ENCODE measurements at places on chromosomes 1 and 21.

DNA sequence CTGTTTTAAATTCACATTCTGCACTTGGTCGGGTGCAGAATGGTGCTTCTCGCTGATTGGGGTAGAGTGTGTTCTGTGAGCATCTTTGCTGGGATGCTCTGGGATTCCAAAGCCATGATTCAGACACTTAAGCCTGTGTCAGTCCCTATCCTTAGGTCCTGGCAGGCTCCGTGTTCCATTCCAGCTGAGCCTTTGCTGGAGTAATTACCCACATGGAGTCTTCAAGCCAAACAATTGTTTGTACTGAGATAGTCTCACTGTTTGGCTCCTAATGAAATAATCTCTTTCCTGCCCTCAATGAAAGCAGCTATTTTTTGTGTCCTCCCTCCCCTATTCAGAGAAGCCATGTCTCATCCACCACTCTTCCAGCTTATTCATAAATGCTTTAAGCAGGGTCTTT lies 18.7 kb downstream of the SMAP2 start:
- no peak for DNase-seq

DNA sequence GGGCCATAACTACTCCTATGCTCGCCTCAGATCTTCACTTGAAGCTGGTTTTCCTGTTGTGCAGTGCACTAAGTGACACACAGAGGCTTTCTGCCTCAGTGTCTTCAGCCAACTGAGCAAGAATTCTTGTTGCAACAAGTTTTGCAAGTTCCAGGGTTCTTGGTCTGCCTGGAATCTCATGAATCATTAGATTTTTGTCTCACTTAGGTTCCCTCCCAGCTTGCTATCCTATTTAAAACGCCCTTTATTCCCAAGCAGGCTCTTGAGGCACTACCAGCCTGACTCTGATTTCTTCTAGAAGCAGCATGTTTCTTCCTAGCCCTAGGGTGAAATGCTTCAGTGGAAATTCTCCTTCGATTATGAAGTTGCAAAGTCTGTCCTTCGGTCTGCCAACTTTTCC lies 158.8 kb downstream of the C1orf21 start:
- no peak for DNase-seq

GRCh38 chr1:149849947-149850360 lies 49.4 kb upstream of the BOLA1 start:
- peak; percentile 48 for DNase-seq

DNA sequence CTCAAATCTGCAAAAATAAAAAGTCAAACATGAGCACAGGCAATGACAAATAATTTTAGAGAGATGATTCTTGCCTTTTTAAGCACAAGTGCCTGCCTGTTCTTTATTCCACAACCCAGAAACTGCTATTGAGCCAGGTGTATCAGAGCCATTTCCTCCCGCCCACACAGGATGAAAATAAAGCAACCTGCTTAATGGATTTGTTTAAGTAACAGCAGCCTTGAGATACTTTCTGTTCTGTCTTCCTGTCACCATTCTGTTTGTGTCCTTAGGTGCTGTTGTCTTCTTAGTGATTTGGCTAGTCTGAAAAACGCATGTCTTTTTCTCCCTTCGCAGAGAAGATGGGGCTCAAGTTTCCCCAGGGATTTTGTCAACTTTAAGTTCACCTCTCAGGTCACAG lies 11.4 kb downstream of the RPE65 start:
- no peak for DNase-seq

GRCh38 chr1:110340207-110340468 lies 961 bp downstream of the RBM15 start:
- DNase-seq: peak; percentile 24

GRCh38 chr1:184881941-184882913 lies 92.1 kb downstream of the NIBAN1 start:
- peak; percentile 79 for DNase-seq

- DNase-seq: no peak
Observed at GRCh38 chr1:41734201-41734970, 184.3 kb downstream of the HIVEP3 start.

DNA sequence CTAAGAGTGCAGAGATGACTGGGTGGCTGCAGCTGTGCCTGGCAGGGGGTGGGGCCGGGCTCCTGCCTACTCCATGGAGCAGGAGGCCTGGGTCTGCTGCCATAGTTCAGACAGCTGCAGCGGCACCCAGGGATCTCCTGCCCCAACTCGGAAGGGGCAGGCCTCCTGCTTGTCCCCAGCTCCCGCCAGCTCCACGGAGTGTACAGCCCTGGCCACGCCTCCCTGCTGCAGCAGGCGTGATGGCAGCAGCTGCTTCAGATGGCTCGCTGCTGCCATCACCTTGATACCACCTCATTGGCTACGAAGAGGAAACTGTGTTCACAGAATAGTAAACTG lies 35.9 kb downstream of the ACTL8 start:
- no peak for DNase-seq

DNA sequence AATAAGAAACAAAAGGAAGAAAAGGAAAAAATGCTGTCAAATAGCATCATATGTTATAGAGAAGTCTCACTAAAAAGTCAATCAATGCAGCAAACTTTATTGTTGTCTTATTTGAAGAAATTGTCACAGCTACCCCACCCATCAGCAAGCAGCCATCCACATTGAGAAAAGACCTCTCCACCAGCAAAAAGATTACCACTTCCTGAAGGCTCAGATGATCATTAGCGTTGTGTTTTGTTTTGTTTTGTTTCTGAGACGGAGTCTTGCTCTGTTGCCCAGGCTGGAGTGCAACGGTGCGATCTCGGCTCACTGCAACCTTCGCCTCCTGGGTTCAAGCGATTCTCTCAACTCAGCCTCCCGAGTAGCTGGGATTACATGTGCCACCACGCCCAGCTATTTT lies 29.0 kb downstream of the ATP2B4 start:
- no peak for DNase-seq

- DNase-seq: no peak
Observed at GRCh38 chr21:42584296-42584641, 69.2 kb upstream of the PDE9A start.

DNA sequence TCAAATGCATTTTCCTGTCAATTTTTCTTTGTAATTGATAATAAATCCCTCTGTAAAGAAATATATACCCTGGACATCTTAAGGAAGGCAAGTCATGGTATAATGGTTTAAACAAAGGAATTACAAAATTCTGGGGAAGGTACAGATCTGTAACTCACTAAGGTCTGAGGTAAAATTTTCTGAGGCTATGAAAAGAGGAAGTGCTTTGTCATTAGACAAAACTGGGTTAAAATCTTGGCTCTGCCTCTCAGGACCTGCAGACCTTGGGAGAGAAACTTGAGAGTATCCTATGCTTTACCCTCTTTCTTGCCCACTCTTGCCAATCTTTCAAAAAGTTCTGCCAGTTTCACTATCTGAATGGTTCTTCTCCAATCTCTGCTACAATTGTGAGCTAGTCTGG lies 26.8 kb upstream of the BEND5 start:
- DNase-seq: no peak

DNA sequence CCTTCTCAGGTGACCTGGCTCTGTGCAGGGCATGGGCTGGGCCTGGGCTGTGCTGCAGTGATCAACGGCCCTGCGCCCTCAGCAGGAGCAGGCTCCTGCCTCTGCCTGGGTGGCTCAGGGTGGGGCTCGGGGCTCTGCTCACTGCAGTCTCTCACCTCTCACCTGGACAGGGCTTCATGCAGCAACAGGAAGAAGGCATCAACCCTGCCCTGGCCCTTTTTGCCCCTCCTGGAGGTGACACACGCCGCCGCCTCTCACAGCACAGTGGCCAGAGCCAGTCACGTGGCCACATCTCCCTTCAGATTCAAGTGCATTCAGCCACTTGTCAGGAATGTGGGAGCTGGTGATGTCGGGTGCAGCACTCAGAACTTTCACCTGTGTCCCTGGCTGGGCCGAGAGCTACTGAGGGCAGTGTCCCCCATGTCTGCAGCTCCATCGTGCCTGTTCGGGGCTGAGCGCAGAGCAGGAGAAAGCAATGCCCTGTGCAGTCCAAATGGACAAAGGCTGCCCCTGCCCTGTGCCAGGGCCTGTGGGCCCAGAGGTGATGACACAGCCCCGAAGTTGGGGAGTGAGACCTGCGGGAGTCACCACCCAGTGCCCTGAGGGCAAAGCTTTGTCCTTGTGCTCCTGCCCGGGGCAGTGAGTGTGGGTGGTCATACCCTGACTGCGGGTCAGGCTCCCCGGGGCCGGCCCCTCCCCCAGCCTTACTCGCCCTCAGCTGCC lies 314.0 kb downstream of the PTPRU start:
- no peak for DNase-seq

- DNase-seq: no peak
Observed at GRCh38 chr1:19361611-19362147, 49.6 kb downstream of the SLC66A1 start.

DNA sequence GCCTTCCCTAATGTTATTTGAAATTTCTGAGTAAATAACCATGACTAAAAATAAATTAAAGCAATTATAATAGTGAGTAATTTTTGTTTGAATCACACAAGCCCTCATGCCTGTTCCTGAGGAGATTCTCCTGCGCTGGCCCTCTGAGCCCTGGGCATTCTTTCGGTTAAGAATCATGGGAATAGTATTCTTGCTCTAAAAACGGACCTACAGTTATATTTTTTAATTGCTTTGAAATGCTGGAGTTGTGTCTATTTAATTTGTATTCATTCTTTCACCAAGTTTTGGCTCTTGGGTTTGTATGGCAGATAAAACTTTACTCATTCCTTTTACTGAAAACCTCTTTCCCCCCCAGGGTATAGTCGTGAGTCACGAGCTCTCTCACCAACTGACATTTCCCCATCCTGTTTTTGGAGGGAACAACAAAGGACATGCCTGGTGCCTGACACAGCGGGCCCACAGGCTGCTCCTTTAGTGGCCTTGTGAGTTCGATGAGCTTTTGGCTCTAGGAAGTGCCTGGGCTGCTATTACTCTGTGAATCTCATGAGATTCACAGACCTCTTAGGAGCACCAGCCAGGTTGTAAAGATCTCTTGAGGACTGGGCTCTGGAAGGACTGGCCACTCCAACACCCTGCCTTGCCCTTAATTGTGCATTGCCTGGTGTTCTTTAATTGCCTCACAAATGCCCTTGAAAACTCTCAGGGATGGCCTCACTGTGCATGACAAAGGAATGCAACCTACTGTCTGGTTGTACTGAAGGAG lies 58.6 kb downstream of the DDR2 start:
- DNase-seq: no peak

GRCh38 chr1:109047339-109047738 lies 5.4 kb upstream of the WDR47 start:
- no peak for DNase-seq

- no peak for DNase-seq
Observed at GRCh38 chr1:7671146-7671465, 100.0 kb upstream of the VAMP3 start.

- no peak for DNase-seq
Observed at GRCh38 chr1:84360316-84360715, 38.0 kb upstream of the DNASE2B start.

- no peak for DNase-seq
Observed at GRCh38 chr1:198837278-198838021, 198.6 kb downstream of the PTPRC start.

GRCh38 chr1:32901823-32902534 lies 790 bp upstream of the TMEM54 start:
- DNase-seq: no peak

- no peak for DNase-seq
Observed at GRCh38 chr1:43956234-43956633, 9.5 kb downstream of the IPO13 start.

DNA sequence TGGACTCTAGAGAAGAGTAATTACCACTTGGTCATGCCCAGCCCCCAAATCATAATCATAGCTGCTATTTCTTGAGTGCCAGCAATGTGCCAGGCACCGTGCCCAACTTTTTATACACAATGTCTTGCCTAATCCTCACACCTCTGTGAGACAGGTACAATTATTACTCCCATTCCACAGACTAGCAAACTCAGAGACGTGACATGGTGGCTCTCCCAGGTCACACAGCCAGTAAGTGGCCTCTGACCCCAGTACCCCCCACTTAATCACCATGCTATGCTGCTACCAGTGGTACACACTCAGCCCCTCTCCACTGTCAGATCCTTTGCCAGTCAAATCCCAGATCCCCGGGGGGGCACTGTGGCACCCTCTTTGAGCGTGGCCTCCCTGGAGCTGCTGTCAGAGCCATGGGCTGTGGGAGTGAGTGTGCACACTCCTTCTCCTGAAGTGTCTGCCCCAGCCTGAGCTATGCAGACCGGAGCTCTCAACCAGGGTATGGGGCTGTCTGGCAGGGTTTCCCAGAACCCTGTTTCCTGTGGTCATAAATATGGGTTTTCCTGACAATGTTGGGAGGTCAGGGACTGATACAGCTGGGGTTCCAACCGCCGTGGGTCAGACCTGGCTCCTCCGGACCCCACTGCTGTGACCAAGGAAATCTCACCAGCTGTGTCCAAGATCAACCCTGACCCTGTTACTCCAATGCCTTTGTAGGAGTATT lies 51.8 kb downstream of the LACTBL1 start:
- DNase-seq: no peak

DNA sequence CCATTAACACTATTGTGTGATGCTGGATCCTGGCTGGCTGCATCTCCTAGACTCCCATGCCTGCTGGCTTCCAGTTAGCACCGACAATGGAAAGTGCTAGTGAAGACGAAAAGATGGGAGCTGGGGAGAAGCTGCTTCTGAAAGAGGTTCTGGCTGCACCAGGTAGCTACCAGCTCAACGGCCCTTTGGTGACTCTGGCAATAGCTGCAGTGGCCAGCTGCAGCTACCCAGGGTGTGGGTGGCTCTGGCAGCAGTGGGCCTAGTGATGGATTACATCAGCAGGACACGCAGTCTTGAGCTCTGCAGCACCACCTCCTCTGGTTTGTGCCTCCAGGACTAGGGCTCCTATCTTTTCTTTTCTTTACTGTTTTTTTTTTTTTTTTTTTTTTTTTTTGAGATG lies 662.6 kb downstream of the MATN1 start:
- no peak for DNase-seq

GRCh38 chr1:61079898-61080336 lies 2.4 kb upstream of the NFIA start:
- DNase-seq: no peak

DNA sequence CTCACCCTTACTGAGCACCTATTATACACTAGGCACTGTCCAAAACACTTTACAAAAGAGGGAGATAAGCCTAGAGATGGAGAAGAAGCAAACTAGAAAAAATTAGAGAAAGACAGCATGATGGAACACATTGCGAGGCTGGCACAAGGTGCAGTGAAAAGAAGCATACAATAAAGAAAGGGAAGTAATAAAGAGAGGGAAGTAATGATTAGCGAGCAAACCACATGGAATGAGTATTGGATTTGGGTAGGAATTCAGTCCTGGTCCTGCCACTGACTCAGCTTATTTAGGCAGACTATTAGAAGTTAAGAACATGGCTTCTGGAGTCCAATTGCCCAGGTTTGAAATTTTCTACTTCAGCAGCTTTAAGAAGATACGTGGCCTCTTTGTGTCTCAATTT lies 32.6 kb upstream of the FNBP1L start:
- DNase-seq: no peak

- peak; percentile 3 for DNase-seq
Observed at GRCh38 chr1:171286032-171286705, 27.8 kb upstream of the FMO4 start.

- DNase-seq: no peak
Observed at GRCh38 chr1:6547301-6547700, 7.0 kb downstream of the NOL9 start.

Data from activated CD4-positive, alpha-beta T cell treated with anti-CD3 and anti-CD28 coated beads, Interleukin-2, Interleukin-6, amounts not matched to agents 100 ng/mL and 50 ng/mL, durations not matched to agents 16 hours and 8 hours (primary cell).